Naive thymus-derived CD4-positive, alpha-beta T cell (primary cell): ENCODE measurements at places on chromosomes 5 and 9. TPM values are rescaled to one million over a fixed set of nuclear protein-coding genes. Genes with fewer than 3 reads are reported as not detected.

DNA sequence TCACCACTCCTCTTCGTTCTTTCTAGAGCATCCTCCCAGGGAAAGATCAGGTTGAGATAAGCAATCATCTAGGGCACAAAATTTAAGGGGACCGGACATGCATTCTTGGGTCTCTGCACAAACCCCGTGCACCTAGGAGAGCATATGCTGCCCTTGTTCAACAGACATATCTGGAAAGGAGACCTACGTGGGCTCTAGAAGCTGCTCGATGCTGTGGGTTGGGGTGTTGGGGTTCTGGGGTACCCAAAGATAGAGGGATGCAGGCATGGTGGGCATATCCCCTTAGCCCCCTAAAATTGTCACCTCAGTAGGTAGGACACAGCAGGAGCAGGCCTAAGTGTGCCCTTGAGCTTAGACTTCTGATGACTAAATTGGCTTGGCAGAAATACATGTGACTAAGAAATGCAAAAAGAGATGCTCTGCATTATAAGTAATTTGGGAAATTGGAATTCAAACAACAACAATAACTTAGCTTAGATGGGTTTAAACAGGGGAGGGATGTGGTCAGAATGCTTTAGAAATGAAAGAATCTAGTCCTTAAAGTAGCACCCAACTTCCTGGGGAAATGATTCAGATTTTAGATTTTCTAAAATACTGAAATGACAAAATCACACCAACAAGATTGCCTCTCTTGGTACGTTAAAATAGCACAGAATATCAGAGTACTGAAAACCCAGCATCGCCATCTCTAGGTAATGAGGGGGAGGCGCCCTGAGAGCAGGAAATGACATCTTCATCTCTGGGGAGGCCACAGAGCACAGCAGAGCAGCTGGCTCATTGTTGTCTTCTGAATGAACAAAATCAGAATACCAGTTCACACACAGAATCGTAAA is 172.3 kb downstream of the GNA14 start:
- H3K27me3 ChIP-seq: no peaks in the 10 kb centered on the region
- no peaks in the 10 kb centered on the region for H3K36me3 ChIP-seq
- DNase-seq: no peak
- peak overlapping the region; percentile 64 for H3K27ac ChIP-seq
- peak overlapping the region; percentile 1 for H3K4me3 ChIP-seq

DNA sequence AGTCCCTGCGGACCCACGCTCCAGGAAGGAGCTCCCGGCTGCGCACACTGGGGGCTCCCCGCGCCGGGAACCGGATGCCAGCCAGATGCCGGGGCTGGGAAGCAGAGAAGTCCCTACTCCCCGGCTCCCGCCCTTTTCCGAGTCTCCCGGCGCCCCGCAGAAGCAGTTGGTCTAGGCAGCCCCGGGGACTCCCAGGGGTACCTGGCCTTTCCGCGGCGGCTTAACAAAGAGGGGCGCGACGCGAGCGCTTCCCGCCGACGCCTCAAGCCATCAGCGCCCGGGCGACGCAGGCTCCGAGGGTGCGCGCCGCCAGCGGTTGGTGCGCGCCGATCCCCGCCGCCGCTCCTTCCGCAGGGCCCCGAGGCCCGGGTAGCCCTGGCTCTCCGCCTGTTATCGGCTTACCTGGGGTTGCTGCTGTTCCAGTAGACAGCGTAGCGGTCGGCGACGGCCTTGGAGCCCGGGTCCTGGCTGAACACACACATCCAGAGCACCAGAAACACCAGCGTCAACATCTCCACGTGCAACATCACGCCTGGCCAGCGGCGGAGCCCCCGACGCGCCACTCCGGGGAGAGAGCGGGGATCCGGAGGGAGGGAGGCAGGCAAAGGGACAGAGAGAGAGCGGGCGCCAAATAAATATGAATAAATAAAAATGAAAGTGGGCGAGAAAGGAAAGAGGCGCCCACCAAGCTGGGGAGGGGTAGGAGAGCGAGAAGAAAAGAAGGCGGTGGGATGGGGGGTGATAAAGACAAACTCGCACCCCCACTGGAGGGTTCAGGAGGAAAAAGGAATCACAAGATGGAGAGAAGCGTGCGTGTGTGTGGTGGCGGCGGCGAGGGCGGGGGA is 428 bp downstream of the EFNA5 start:
- H3K27me3 ChIP-seq: no peaks in the 10 kb centered on the region
- no peak overlapping the region for H3K27ac ChIP-seq

ADAMTS6 gene
- total RNA-seq: 0.63 and 0.92 TPM in 2 replicates

ZNF483 gene
- 37.1 TPM for total RNA-seq

EGFLAM gene
- not detected in 2 replicates for total RNA-seq
